ENCODE measurements at places on chromosomes 1 and 21. TPM values are rescaled to one million over a fixed set of nuclear protein-coding genes. Genes with fewer than 3 reads are reported as not detected.

The COL9A2 gene
- total RNA-seq, result 27.1 TPM

The TMEM222 gene
- total RNA-seq, result 54.1 TPM

GRCh38 chr1:100778748-100779147, 59.2 kb downstream of the VCAM1 start:
- no peak for DNase-seq

The KLF17 gene
- not detected for total RNA-seq

- DNase-seq, result no peak
These were observed 13.8 kb downstream of the UBE4B start for GRCh38 chr1:10046356-10047085.

- no peak for DNase-seq
These were observed 69.4 kb downstream of the ALG14 start for GRCh38 chr1:95003433-95003738.

DNA sequence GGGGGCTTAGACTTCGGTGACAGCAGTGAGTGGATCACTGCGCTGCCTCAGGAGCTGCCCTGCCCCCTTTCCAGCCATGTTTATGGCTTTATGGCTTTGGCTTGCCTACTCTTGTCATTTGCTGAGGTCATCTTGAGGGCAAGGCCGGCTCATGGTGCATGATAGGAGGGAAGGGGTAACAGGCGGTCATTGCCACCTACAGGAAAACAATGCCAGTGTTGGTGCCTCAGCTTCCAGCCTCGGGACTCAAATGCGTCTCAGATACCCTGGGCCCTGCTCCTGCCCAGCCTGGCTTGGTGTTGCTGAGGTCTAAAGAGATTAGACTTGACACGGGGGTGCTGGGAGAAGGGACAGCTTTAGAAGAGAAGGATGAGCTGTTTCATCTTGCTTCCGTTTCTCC, 14.5 kb downstream of the KDF1 start:
- DNase-seq, result no peak

The F13B gene
- total RNA-seq, result not detected

The TMEM59 gene
- total RNA-seq, result 366 TPM

GRCh38 chr1:173532237-173532636, 55.1 kb downstream of the PRDX6 start:
- no peak for DNase-seq

GRCh38 chr1:222781251-222781650, 33.6 kb upstream of the DISP1 start:
- DNase-seq, result no peak

DNA sequence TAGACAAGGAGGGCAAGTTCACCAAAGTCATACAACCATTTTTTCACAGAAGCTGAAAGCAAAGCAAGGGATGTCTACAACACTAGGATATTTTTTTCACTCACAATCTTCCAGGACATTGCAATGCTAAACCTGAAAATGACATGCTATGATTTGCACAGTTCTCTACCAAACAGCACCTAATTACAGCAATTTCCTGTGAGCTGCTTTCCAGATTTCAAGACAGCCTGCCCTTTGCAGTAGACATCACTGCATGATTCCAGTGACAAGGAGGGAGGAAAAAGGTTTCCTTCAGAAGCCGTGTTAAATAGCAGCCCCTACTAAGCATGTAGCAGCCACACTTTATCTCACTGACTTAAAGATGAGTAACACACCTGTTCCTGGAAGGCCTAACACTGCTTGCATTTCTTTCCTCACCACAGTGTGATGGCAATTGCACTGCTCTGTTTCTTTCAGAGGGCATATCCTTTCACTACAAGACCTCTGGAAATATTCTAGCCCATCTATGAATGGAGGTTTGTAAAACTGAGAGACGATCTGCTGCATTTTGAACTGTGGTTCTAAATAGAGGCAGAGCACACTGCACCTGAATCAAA, 97.1 kb downstream of the DUSP10 start:
- DNase-seq, result no peak

- DNase-seq, result no peak
These were observed 80.3 kb downstream of the TENT5C start for GRCh38 chr1:117685936-117686806.

GRCh38 chr1:107829036-107829770, 135.8 kb downstream of the VAV3 start:
- no peak for DNase-seq

The RLF gene
- 20.9 TPM for total RNA-seq

- no peak for DNase-seq
These were observed 17.8 kb upstream of the OVAAL start for GRCh38 chr1:180540697-180541594.

The GREM2 gene
- 1.6 TPM for total RNA-seq

DNA sequence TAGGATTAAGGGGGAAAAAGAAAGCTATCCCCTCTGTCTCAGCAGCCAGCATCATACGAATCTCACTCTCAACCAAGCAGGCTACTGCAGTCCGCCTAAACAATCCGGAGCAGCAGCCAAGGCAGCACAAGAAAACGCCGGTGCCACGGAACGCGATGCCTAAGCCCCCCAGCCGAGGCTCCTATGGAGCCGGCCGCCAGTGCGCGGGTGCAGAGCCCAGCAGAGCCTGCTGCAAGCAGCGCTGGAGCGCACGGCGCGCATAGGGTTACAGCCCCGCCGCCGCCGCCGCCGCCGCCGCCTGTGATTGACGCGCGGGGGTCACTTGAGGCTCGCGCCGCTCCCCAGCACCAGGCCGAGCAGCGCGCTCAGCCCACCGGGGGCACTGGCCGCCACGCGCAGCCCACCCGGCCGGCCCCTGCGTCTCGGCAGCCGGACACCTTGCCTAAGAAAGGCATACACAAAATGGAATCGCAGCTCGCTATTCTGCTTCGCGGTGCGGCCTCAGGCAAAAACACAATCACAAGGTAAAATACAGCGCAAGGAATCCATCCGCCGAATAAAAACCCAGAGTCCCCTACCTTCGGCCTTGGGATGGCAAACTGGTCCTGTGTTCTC, 780 bp downstream of the HIVEP3 start:
- DNase-seq, result no peak

- DNase-seq, result peak; percentile 29
These were observed 108.1 kb upstream of the EDN2 start for GRCh38 chr1:41592451-41593125.

DNA sequence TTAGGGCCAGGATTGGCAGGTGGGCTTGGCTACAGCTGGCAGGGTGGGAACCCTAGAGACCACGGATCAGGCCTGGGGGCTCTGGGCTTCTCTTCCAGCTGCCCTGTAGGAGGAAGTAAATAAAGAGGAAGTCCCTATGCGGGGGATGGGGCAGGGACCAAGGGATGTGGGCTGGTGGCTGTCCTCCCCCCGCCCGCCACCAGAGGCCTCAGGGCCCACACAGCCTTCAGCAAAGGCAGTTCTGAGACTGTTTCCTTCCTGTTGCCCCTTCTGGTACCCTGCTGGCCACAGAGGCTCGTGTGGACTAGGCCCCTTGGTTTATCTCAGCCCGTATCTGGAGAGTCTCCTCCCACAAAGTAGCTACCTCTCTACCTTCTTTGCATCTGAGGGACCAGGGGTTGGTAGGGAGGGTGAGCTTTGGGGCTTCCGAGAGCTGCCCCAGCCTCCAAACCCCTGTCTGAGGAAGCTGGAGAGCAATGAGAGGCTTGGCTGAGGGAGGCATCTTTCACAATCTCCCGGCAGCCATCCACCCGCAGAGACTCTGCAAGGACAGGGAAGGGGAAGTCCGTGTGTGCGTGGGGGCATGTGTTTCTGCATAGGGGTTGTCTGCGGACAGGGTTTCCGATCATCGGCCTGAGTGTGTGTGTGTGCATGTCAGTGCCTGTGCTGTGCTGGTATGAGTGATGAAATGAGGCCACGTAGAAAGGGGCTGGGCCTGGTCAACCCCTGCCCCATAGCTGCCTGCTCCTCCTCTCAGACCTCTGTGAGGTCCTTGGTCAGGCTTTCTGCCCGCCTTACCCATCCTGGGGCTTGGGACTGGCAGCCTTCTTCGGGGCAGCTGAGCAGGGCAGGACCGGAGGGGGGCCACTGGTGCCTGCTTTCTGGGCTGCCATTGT, 12.5 kb downstream of the RPS6KA1 start:
- DNase-seq, result peak; percentile 83

GRCh38 chr1:80645621-80646020, 1155.1 kb upstream of the ADGRL2 start:
- no peak for DNase-seq

The FMO5 gene
- 8.4 TPM for total RNA-seq

The ASCL5 gene
- not detected for total RNA-seq

GRCh38 chr1:230431527-230431926, 5.4 kb upstream of the PGBD5 start:
- no peak for DNase-seq

GRCh38 chr1:218481116-218481775, 136.1 kb downstream of the TGFB2 start:
- DNase-seq, result no peak

- DNase-seq, result no peak
These were observed 126.2 kb upstream of the ETS2 start for GRCh38 chr21:38679534-38679933.

DNA sequence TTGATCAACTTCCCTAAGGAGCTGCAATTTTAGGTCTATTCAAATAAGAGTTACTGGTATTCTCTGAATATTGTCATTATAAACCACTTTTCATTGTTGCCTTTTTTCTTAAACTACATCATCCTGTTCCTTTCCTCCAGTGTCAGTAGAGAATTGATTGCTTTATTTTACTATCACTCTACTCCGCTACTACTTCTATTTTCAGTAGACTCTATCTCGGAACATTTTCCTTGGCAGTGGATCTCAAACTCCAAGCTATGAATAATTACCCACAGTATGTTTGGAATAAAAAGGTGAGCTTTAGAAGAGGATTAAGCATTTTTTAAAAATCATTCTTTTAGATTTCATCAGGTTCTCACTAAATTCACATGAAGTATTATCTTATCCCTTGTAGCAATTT, 224.9 kb downstream of the GREM2 start:
- DNase-seq, result no peak

DNA sequence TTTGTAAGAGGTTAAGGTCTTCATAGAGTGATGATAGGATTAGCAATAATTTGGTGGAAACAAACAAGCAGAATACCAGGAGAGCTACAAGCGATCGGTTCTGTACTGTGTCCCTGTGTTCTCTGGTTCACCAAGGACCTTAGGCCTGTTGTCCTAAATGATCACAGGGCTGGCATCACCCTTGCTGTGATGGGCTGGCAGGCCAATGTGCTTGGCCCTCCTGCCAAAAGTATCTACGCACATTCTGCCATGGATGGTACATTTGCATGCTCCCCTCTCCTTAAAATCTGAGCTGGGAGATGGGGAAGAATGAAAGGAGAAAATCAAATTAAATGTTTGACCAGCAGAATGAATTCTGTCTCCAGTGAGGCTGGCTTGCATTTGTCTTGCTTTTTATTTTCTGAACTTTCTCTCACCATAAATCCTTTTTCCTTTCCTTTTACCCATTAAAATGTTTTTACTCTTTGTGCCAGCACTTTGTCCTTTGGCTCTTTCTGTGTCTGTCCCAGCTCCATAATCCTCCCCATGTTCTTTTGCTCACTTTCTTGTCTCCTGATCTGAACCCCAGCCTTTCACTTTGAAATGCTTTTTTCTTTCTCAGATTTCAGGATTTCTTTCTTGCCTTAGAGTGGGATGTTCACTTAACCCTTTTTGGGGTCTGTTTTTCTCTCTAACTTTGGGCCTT, 51.7 kb downstream of the PBX1 start:
- DNase-seq, result no peak

DNA sequence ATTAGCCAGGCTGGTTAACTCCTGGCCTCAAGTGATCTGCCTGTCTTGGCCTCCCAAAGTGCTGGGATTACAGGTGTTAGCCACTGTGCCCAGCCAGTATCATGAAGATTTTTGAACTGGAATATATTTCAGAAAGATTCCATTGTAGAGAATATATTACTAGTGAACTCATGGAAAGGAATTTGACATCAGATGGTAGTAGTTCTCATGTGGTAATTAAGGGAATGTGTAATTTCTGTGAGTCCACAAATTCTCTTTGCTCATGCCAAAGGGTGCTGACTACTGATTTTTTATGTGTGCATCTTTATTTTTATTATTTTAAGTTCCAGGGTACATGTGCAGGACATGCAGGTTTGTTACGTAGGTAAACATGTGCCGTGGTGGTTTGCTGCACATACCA, 10.4 kb downstream of the DTL start:
- DNase-seq, result no peak

- no peak for DNase-seq
These were observed 868.0 kb downstream of the USP25 start for GRCh38 chr21:16597753-16598152.

The BSND gene
- not detected for total RNA-seq

GRCh38 chr1:96772972-96773371, 51.4 kb downstream of the PTBP2 start:
- DNase-seq, result no peak

DNA sequence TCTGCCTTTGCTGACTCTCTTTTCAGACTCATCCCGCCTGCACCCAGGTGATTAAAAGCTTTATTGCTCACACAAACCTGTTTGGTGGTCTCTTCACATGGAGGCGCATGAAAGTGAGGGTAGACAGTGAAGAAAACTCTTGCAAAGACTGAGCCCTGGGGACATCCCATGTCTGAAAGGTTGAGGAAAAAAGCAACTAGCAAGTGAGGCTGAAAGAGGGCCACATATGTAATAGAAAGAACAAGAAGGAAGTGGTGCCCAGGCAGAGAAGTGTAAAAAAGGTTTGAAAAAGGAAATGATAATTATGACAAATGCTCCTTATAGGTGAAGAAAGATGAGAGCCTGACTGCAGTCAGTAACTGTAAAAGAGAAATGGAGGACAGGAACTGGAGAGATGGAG, 115.9 kb upstream of the NEK7 start:
- no peak for DNase-seq

GRCh38 chr1:214126697-214127146, 138.9 kb downstream of the PROX1 start:
- DNase-seq, result no peak

DNA sequence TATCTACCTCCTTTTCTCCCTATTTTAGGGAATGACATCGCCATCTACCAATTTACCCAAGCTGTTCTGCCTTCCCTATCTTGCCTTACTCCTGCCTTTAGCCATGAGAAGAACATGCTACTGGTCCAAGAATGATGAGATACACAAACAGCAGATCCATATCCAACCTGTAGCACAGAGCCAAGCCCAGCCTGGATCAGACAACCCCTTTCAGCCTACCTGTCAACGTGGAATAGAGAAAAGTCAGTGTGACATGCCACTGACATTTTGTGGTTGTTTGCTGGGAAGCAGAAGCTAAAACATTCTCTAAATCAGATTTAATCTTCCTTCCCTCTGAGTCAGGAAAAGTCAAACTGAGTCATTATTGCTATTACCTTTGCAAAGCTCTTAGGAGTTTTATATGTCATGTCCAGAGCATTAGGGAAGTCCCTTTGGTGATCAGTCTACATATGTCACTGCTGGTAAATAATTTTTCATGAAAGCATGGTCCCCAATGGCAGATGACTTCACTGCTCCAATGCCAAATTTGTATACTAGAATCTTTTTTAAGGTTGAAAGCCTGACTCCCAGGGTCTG, 143.1 kb downstream of the TPR start:
- no peak for DNase-seq

The EFNA3 gene
- total RNA-seq, result 1.1 TPM

DNA sequence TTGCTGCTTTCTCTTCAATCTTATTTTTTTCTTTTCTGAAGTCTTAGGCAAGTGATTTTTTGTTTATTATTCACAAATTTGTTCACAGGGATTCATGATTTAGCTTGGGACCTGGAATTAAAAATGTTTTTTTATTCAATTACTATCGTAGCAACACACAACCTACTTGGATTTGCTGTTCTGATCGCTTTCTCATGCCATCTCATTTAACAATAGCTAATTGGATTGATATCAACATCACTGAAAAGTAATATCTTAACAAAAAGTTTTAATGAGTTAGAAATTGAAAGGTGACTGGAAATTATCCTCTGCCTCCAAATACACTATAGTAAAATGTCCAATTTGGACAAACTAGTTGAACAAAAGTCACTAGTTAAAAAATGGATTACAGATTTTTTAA, 32.4 kb downstream of the MAP3K21 start:
- DNase-seq, result no peak

Data from ureter (tissue), 1 donor.